ENCODE measurements at places on chromosomes 7 and 10.

- DNase-seq: no peak
Observed at GRCh38 chr10:124562425-124563060, 100.9 kb downstream of the LHPP start.

- no peak for DNase-seq
Observed at GRCh38 chr10:114577133-114577532, 80.9 kb downstream of the ABLIM1 start.

GRCh38 chr7:66052447-66052846 is 23.2 kb upstream of the ASL start:
- DNase-seq: no peak

DNA sequence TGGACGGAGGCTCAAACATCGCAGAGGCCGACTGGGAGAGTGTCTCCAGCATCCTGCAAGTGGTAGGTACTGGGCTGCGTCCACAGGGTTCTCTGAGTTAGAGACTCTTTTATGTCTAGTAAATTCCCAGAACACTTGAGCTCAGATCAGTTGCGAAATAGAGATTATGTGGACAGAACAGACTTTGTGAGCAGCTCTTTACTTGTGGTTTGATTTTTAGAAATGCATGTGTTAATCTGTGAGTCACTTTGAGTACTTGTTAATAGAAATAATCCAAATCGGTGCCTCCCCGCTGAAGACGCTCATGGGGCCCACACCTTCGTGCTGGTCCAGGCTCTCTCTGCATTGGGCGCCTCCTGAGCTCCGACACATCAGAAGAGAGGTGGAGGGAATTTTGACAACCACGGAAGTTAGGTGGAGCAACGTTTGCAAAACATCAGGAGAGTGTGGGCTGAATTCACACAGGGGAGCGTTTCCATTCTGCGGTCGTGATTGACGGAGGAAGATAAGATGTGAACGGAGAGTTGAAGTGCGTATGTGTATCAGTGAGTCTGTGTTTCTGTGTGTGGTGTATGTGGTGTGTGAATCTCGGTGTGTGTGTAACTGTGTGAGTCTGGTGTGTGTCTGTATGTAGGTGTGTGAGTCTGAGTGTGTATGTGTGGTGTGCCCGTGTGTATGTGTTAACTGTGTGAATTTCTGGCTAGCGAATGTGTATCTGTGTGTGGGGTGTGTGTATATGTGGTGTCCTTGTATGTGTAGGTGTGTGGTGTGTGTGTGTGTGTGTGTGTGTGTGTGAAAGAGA is 32.1 kb downstream of the PFKP start:
- DNase-seq: no peak

DNA sequence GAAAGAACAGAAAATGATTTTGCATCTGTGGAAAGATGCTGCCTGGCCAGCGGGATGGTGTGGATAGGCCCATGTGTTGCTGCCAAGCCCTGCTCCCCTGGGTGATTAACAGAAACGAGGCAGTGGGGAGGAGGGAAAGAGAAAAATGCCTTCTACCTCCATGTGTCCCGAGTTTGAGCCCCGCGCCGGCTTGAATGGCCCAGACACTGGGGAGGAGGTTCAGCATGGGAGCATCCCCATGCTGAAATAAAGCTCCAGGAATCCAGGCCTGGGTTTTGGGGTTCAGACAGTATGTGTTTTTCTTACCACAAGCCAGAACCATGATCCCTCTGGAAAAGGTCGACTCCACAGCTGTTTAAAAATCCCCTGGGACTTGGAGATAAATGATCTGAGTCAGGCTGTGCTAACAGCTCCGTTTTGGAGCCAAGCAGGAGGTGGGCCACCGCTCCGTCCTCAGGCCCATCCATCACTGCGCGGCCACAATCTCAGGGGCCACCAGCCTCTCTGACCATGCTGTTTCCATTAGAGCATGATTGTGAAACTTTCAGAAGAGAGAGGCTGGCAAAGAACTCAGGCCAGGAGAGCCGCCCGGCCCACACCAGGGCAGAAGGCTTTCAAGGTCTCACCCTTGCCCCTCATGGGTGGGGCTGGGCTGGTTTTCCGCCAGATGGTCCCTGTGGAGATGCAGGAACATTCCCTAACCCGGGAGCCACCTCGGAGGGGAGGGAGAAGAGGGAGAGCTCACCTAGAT is 299.7 kb downstream of the ZEB1 start:
- DNase-seq: peak; percentile 68

GRCh38 chr10:17031637-17032635 is 97.7 kb downstream of the CUBN start:
- DNase-seq: no peak

GRCh38 chr7:140541513-140542227 is 62.4 kb upstream of the MKRN1 start:
- DNase-seq: peak; percentile 63
